ENCODE measurements at places on chromosomes 5 and 9.

- peak; percentile 94 for DNase-seq
Observed at GRCh38 chr9:114285166-114285867, 37.6 kb upstream of the ORM1 start.

- DNase-seq = no peak
Observed at GRCh38 chr9:71928376-71928775, 16.9 kb downstream of the C9orf85 start.

DNA sequence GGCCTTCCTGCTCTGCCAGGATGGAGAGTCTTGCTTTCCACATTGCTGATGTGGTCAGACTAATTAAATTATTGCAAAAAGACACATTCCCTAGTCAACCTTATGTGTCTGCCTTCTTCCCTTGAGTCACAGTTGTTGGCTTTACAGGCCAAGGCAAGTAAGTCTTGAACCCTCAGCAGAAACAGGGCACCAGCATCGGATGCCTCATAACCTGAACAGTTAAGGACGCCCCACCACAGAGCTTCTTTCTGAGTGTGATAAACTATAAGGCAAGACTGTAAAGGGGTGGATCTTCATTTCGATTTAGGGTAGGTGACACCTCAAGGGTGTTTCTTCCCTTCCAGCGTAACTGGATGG lies 670 bp upstream of the KIF2A start:
- DNase-seq = no peak

DNA sequence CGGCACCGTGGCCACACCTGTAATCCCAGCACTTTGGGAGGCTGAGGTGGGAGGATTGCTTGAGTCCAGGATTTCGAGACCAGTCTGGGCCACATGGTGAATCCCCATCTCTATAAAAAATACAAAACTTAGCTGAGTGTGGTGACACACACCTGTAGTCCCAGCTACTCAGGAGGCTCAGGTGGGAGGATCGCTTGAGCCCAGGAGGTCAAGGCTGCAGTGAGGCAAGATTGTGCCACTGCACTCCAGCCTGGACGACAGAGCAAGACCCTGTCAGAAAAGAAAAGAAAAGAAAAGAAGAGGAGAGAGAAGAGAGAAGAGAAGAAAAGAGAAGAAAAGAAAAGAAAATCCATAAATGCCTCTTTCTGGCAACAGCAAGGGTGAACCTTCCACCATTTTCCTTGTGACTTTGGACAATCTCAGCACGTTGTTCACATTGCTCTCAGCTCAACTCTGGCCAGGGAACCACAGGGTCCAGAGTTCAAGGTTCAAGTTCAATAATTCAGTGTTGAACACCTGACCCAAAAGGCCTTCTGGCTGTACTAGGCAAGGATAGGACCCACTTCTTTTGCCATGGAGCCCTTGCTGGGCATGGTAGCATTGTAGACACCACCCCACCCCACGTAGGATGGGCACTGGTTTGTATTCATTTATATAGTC lies 14.6 kb upstream of the DUSP1 start:
- DNase-seq = no peak
